ENCODE measurements at places on chromosomes 6 and 20. TPM values are rescaled to one million over a fixed set of nuclear protein-coding genes. Genes with fewer than 3 reads are reported as not detected.

The TTLL9 gene
- total RNA-seq = not detected

DNA sequence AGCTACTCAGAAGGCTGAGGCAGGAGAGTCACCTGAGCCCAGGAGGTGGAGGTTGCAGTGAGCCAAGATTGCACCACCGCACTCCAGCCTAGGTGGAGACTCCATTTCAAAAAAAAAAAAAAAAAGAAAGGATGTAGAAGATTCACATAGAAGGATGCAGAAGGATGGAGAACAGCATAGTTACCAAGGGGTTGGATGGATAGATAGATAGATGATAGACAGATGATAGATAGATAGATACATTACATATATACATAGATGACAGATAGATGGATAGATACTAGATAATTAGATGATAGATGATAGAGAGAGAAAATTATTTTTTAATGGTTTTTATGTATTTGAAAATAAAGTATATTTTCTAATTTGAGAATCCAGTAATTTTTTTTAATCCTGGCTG lies 160.7 kb upstream of the ARID1B start:
- no peak for DNase-seq
- no peak overlapping the region for H3K4me3 ChIP-seq
- peaks cover 16% of the 10 kb centered on the region for H3K4me1 ChIP-seq
- no peaks in the 10 kb centered on the region for H3K27me3 ChIP-seq
- H3K36me3 ChIP-seq = no peaks in the 10 kb centered on the region
- H3K27ac ChIP-seq = no peak overlapping the region

- peaks cover 7% of the 10 kb centered on the region for H3K4me1 ChIP-seq
- no peaks in the 10 kb centered on the region for H3K36me3 ChIP-seq
- H3K27me3 ChIP-seq = no peaks in the 10 kb centered on the region
These were observed 126.9 kb upstream of the BMP5 start for GRCh38 chr6:56002336-56002735.

DNA sequence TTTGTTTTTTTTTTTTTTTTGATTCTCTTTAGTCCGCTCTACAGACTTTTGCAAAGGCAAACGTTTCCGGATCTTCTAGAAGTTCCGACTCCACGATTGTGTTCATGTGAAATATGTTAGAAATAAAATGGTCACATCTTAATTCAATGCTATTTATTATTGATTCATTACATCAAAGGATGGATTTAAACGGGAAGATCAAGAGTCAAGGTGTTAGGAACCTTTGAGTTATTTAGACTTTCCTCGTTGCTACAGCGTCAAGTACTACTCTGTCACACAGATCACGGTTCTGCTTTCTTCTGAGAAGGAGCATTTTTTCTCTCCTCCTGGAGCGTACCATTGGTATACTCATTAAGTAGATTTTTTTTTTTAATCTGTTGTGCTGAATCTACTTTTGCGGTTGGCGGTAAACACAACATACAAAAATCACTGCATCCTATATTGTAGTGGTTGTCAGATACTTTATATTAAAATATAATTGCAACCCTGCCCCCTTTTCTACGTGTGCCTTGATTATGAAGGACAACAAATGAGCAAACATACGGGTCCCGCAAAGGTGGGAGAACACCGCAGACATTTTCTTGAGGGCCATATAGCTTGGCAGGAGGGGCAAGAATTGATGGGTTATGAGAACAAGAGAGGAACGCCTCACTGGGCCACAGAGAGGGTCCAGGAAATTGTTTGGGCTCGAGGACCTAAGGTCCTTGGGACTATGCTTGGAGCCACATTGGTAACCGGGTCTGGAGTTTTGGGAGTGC lies 17.5 kb downstream of the HMGN4 start:
- DNase-seq = no peak
- peaks cover 21% of the 10 kb centered on the region for H3K4me1 ChIP-seq
- H3K4me3 ChIP-seq = peak overlapping the region; percentile 29
- peaks cover 7% of the 10 kb centered on the region for H3K36me3 ChIP-seq
- H3K27me3 ChIP-seq = no peaks in the 10 kb centered on the region

- H3K4me1 ChIP-seq = no peaks in the 10 kb centered on the region
- no peak for DNase-seq
- H3K4me3 ChIP-seq = no peak overlapping the region
- H3K27ac ChIP-seq = no peak overlapping the region
- no peaks in the 10 kb centered on the region for H3K36me3 ChIP-seq
- no peaks in the 10 kb centered on the region for H3K27me3 ChIP-seq
These were observed 13.2 kb downstream of the HDGFL1 start for GRCh38 chr6:22582417-22583205.

DNA sequence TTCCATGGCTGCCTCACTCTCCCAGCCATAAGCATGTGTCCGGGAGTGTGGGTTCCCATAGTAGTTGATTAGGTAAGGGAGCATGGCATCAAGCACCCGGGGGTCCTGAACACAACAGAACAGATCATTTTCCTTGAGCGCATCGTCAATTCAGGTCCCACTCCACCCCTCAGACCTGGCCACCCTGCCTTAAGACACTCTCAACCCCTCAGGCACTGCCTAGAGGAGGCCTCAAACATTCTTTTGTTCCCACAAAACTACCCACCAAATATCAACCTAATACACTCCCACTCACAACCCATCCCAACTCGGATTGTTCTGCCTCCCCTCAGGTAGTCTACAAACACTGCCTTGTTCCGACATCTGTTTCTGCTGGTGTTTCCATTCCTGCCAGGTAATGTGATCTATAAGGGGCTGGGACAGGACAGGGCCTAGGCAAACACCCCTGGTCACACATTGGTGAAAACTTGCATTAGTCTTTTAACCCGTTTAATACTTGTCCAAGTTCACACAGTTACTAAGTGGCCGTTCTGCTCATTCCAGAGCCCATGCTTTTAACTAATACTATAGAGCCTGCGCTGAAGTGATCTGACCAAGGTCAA lies 1.4 kb downstream of the NFS1 start:
- peaks cover 14% of the 10 kb centered on the region for H3K4me1 ChIP-seq
- peaks cover 76% of the 10 kb centered on the region for H3K36me3 ChIP-seq
- peak overlapping the region; percentile 99 for H3K27ac ChIP-seq
- peak overlapping the region; percentile 98 for H3K4me3 ChIP-seq
- no peaks in the 10 kb centered on the region for H3K27me3 ChIP-seq
- no peak for DNase-seq

DNA sequence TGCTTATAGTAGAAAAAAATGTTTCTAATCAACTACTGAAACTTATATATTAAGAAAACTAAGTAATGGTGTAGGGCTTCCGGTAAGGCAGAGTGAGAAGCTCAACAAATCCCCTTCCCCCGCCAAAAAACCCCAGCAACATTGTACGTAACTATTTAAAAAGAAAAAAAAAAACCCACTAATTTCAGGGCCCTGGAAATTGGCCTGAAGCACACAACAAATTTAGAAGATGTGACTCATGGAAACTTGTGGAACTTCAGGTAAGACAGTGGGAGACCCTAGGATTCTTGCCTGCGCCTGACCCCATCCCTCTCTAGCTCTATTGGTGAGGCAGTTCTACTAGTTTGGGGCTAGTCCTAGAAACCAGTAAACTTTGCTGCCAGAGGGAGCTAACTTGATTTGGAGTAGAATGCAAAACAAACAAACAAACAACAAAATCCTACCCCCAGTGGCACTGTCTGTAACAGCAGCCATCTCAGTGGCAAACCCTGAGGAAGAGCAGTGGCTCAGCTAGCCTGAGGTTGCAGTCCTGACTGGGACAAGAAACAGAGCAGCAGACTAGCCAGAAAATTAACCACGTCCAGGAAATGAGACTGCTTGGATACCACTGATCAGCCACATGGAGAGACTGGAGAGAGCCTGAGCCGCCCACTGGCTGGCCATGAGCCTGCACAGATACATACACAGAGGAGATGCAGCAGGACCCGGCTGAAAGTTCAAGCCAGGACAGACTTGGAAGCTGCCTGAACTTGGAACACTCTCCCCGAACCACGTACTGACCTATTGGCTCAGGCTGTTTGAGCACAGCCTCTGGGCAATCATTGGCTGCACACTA lies 135.1 kb downstream of the TBXT start:
- peaks cover 6% of the 10 kb centered on the region for H3K4me1 ChIP-seq
- H3K27me3 ChIP-seq = no peaks in the 10 kb centered on the region
- no peaks in the 10 kb centered on the region for H3K36me3 ChIP-seq
- H3K4me3 ChIP-seq = no peak overlapping the region

DNA sequence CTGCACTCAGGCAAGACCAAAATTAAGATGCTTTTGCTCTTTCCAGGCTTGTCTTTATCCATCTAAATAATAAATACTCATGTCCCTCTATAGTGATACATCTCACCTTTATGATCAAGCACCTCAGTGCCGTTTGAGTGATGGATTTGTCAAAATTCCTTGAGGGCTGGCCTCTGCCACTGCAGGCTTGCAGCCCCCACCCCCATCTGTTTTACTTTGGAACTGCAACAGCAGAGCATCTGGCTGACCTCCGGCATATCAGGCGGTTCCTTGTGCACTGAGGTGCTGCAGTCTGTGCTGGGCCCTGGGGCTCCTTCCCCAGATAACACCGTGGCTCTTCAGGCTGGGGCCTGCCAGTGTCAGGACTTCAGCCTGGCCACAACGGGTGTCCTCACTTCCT lies 386.9 kb downstream of the CDH26 start:
- no peak for DNase-seq
- H3K36me3 ChIP-seq = peaks cover 6% of the 10 kb centered on the region
- H3K27me3 ChIP-seq = peaks cover 14% of the 10 kb centered on the region
- no peak overlapping the region for H3K4me3 ChIP-seq
- no peaks in the 10 kb centered on the region for H3K4me1 ChIP-seq

DNA sequence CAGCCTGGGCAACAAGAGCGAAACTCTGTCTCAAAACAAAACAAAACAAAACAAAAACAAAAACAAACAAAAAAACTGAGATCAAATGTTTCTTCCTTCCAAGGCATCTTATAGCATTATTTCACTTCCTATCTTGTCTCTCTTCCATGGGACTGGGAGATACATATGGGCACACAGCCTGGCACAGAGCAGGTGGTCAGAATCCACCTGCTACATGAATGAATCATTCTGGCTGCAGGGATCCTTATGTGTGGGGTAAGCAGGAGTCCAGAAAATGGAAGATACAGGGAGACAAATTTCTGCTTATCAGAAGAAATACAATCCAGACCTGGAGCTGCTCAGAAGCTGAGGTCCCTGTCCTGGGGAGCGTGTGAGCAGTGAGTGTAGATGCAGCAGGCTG lies 18.2 kb upstream of the CCM2L start:
- no peak for DNase-seq
- no peak overlapping the region for H3K27ac ChIP-seq
- H3K36me3 ChIP-seq = no peaks in the 10 kb centered on the region
- H3K4me1 ChIP-seq = no peaks in the 10 kb centered on the region
- H3K27me3 ChIP-seq = peaks cover 49% of the 10 kb centered on the region

GRCh38 chr6:313917-314316 lies 21.6 kb downstream of the DUSP22 start:
- H3K36me3 ChIP-seq = peaks cover 4% of the 10 kb centered on the region
- no peak for DNase-seq
- H3K4me1 ChIP-seq = no peaks in the 10 kb centered on the region
- H3K27ac ChIP-seq = no peak overlapping the region
- H3K27me3 ChIP-seq = no peaks in the 10 kb centered on the region

DNA sequence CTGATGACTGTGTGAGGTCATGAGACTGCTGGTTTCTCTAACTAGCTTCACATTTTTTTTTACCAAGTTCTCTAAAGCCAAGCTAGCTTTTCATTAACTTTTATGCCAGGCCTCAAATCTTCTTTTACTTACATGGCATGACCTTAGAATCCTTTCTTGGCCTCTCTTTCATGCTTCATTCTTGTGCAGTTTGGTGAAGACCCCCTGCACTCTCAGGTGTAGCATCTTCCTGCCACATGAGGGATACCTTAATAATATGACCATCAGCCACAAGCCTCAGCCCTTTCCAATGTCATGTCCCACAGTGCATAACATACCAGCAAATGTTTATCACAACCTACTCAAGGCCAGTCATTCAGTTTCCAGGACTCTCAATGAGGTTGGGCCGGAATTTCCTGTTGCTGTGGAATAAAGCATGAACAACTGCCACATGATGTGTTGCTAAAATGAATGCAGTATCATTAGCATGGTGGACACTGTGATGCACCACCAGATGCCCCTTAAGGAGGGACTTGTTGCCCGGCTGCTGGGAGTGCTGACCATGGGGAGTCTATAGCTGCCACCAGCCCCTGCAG lies 72.2 kb downstream of the RIN2 start:
- H3K4me3 ChIP-seq = no peak overlapping the region
- peaks cover 9% of the 10 kb centered on the region for H3K4me1 ChIP-seq
- H3K27ac ChIP-seq = no peak overlapping the region
- H3K36me3 ChIP-seq = no peaks in the 10 kb centered on the region
- DNase-seq = no peak
- H3K27me3 ChIP-seq = no peaks in the 10 kb centered on the region

Data from MCF 10A (cell line).